Activated T-helper 2 cell treated with anti-CD3 and anti-CD28 coated beads, Interferon-gamma antibody, Interleukin-2, Interleukin-4, amounts not matched to agents 10 μg/mL and 5 μg/mL and 100 μg/mL, durations not matched to agents 14 hours and 24 hours and 36 hours (primary cell): ENCODE measurements at places on chromosomes 12 and 14. TPM values are rescaled to one million over a fixed set of nuclear protein-coding genes. Genes with fewer than 3 reads are reported as not detected.

Gene AMN
- total RNA-seq: 0.44 and 0.55 TPM in 2 replicates

Gene PROX2
- total RNA-seq: 0.05 and 0.34 TPM in 2 replicates

Gene TMEM63C
- 0.53 and 1.0 TPM in 2 replicates for total RNA-seq

Gene PTGER2
- 53.3 and 54.1 TPM in 2 replicates for total RNA-seq
